Glomerular endothelial cell (primary cell): ENCODE measurements at places on chromosomes 7 and 10.

DNA sequence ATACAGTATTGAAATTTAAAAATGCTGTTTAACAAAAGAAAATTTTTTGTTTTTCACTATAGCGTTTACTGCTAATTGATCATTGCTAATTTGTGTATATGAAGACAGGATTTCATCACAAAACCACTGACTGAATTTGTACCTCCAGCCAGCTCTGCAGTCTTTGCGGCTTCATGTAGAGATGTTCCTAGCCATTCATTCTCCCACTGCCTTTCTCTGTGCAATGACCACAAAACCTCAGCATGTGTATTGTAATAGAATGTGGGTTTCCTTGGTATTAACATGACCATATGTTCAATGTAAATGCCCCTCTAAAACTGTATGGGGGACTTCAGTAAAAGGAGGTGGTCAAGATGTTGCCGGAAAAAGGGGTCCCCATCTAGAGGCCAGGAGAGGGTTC, 81.1 kb upstream of the STEAP1B start:
- no peak for DNase-seq

GRCh38 chr7:141442781-141443180, 108.4 kb upstream of the AGK start:
- no peak for DNase-seq

GRCh38 chr7:104931181-104931781, 82.7 kb upstream of the KMT2E start:
- no peak for DNase-seq

DNA sequence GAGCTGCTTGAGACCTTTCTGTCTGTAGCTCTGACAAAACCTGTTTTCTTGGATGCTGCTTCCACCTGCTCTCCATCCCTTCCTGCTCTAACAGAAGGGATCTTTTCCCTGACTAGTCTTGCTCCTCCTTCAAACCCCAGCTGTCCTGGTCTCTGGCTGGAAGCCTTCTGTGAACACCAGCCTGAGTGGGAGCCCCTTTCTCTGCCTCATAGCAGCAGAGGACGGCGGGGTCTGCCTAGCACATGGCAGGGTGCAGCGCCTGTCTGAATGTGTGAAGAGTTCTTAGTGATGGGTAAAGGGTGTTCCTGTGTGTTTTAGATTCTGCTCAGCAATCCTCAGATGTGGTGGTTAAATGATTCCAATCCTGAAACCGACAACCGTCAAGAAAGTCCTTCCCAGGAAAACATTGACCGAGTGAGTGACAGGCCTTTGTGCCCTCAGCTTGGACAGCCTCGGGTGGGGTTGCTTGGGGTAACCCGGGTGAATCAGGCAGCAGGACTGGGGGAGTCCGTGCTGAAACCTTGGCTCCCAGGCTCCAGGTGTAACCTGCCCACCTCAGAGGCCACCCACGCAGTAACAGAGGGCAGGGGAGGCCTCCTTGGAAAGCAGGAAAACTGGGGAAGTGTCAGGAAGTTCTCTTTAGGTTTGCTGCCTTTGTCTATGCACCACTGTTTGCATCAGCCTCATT, 34.1 kb downstream of the NUB1 start:
- DNase-seq: no peak

- no peak for DNase-seq
Measured at GRCh38 chr10:61547297-61547696, 94.1 kb upstream of the TMEM26 start.

DNA sequence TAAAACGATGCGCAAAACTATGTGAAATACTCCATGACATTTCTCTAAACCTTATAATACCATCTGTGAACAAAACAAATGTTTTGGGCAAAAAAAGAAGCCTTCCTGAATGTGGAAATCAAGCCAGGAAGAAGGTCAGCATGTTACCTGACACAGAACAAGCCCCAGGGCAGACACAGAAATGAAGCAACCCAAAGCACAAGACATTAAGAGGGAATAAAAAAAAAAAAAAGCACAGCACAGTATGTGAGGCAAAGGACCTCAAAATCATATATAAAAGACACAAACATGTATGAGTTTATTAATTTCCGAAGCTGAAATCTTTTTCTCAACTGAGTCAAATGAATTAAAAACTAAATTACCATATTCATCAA, 161.8 kb downstream of the SKIDA1 start:
- no peak for DNase-seq

GRCh38 chr10:86773498-86773897, 17.1 kb downstream of the BMPR1A start:
- DNase-seq: no peak

GRCh38 chr7:28705350-28705749, 252.8 kb downstream of the TRIL start:
- DNase-seq: no peak

DNA sequence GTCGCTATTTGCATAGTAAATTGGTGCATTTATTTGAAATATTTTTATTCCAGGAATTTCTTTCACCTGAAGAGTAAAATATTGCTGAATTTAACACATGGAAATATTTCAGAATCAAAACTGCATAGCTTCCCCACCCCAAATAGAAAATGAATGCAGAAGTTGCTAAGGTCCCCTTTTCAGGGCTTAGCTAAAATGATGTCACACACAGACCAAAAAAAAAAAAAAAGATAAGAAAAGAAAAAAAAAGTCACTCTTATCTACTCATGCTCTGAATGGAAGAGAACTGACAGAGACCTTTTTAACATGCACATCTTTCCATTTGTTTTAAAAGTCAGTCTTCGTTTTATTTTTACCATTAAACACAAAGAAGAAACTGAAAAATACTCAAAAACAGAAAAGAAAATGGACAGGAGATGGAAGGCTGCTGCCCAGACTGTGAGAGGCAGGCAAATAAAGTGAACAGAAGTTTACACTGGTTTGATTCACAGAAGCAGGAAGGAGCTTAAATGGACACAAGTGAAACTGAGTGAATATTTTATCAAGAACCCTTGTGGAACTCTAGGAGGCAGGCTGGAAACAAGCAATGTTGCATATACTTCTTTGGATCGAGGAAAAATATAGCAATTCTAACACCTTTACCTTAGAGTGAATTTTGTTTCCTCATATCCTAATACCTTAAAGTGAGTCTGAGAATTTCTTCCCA, 32.0 kb downstream of the PSMC2 start:
- DNase-seq: no peak

- no peak for DNase-seq
Measured at GRCh38 chr7:22194658-22195273, 162.2 kb downstream of the RAPGEF5 start.

- DNase-seq: no peak
Measured at GRCh38 chr7:31432836-31433340, 81.0 kb upstream of the ITPRID1 start.
